Articular chondrocyte of knee joint (primary cell): ENCODE measurements at places on chromosomes 2 and 18. TPM values are rescaled to one million over a fixed set of nuclear protein-coding genes. Genes with fewer than 3 reads are reported as not detected.

The PLA2R1 gene
- total RNA-seq, result 30.1 and 35.5 TPM in 2 replicates

The COL4A4 gene
- under 0.01 and 0.11 TPM in 2 replicates for total RNA-seq

The SIX2 gene
- total RNA-seq, result 35.5 and 41.8 TPM in 2 replicates

The HMSD gene
- 0.11 TPM in 1 of 2 replicates, not detected in the other for total RNA-seq

The GREB1L gene
- under 0.01 and 0.11 TPM in 2 replicates for total RNA-seq

The TMEM247 gene
- total RNA-seq, result not detected in 2 replicates

The KCNK3 gene
- total RNA-seq, result under 0.01 and 0.11 TPM in 2 replicates

The B3GNT7 gene
- 0.43 and 0.78 TPM in 2 replicates for total RNA-seq

The LHCGR gene
- 0.32 and 0.39 TPM in 2 replicates for total RNA-seq

The FRZB gene
- 1.4 and 2.4 TPM in 2 replicates for total RNA-seq

The SERTAD2 gene
- total RNA-seq, result 31.9 and 39.1 TPM in 2 replicates

The LIPG gene
- total RNA-seq, result 0.32 and 0.39 TPM in 2 replicates

The AQP12B gene
- total RNA-seq, result not detected in 2 replicates
